ENCODE measurements at places on chromosomes 3 and 15.

GRCh38 chr15:26972636-26973035 is 1.7 kb downstream of the GABRG3 start:
- DNase-seq = no peak

DNA sequence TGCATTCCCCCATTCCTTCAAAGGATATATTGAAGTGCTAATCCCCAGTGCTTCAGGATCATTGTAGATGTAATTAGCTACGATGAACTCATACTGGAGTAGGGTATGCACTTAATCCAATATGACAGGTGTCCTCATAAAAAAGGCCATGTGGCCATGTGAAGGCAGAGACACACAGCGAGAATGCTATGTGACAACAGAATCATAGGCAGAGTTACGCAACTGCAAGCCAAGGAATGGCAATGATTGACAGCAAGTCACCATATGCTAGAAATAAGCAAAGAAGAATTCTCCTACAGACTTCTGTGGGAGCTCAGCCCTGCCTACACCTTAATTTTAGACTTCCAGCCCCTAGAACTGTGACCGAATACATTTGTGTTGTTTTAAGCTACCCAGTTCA is 875.6 kb upstream of the ROBO1 start:
- no peak for DNase-seq

GRCh38 chr3:64238971-64239667 is 13.9 kb upstream of the PRICKLE2 start:
- DNase-seq = no peak

DNA sequence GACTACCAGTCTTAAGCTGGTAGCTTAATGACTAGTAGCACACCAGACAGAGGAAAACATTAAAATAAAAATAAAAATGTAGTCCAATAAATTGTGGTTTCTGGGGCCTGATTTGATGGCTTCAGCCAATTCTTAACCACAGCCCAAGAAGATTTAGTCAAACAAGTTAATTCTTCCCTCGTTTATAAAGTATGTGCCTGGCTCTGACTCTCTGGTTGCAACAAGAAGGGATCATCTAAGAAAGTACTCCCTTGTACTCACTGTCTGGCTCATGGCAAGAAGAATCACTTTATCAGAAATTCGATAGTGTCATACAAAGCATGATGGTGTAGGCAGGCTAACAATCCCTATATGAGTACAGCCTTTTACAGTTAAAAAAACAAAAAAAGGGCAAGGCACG is 141.9 kb downstream of the P3H2 start:
- no peak for DNase-seq

DNA sequence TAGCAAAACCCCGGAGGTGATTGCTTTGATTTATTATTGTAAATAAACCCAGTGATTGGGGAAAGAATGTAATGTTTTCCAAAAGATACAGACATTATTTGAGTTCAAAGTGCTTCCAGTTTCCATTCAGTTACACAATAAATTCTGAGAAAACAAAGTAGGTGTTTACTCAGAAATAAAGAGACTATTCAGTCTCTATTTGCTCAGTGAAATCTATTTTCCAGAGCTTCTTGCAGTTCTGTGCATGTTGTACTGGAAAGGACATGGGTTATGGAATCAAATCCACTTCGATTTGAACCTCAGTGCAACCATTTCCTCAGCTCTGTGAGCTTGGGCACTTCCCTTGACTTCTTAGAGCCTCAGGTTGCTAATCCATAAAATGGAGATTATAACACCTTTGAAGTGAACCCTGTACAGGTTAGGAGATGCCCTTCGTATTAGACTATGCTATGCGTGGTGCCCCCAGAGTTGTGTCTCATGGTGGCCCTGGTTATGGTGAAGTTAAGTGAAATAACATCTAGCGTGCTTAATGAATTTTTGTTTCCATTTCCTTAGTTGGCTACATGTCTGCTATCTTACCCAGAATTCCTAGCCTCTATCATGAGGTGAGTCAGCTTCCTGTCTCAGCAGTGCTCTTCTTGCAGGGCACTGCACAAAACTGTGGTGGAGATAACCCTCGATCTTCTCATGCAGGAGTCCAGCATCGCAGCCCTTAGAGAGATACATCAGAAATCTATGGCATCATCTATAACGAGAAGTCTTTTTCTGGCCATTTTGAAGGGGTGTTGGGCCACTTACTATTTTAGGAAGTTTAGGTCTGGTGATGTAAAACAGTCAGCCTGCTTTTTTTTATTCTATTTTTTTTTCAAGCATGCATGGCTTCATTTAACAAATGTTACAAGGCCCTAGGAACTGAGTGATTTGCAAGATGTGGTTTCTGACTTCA is 97.7 kb downstream of the RPL39L start:
- DNase-seq = peak; percentile 61

GRCh38 chr15:33243869-33244268 is 49.4 kb upstream of the FMN1 start:
- no peak for DNase-seq

DNA sequence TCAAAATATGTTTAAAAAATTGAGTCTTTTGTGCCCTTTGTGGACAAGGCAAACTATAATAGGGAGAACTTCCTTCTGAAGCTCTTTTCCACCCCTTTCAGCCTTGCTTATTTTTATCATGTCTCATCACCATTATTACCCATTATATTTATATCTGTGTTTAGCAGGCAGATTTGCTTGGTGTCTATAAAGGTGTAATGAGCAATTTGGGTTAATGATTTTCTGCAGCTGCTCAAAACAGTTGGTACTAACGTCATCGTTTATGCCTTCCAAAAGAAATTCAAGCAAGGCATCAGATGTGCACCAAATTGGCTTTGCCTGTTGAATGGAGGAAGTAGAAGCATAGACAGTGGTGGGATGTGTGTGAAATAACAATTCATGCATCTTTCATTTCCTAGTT is 483.7 kb upstream of the SGO1 start:
- DNase-seq = no peak

DNA sequence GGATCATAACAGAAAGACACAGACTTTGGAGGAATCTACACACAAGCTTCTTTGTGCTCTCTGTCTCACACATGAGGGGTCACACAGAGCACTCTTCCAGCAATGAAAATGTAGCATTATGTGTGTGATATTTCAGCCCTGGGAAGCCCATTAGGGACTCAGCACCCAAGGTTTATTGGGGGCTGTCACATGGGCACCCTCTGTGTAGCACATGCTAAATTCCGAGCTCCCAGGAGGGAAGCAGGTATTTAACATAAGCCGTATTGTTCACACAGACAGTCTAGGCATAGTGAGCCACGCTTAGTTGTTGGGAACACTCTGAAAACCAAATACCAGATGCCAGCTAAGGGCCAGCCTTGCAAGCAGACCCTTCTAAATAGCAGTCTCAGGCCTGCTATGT is 261.6 kb upstream of the MANF start:
- no peak for DNase-seq

DNA sequence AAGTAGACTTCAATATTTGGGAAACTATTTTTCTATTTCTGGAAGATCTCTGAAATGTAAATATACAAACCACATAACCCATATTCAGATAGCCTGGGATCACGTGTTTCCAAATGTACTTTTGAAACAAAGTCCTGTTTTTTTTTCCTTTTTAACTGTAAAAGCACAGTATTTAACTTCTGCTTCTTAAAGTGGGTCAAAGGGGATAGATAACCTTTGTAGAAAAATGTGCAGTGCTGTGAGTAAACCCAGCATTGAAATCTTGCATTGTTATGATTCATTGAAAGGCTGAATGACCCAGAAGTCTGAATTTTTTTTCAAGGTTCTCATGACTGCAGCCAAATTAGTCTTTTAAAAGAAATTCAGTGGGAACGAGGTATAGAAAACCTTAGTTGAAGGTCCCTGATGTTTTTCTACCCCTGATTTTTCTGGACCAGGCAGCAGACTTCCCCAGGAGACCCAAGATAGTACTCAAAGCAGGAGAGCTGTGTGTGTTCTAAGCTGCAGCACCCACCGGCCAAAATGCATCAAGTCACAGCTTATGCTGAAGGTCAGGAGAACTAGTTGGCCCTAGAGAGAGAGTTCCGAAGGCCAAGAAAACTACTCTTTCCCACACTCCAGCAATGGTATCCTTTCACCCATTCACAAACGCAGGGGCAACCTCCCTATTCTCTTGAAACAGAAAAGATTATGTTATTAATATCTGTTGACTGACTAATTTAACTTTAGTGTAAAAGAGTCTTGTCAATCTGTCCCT is 43.6 kb upstream of the APH1B start:
- no peak for DNase-seq

- DNase-seq = peak; percentile 24
Observed at GRCh38 chr3:57951066-57951882, 56.9 kb upstream of the FLNB start.

- DNase-seq = no peak
Observed at GRCh38 chr15:51341366-51342226, at the start of gene GLDN. Gene GLDN (plus strand): TSS chr15:51341655. CDS start chr15:51341685, 30 bp downstream.

- DNase-seq = no peak
Observed at GRCh38 chr15:90465930-90466567, 63.7 kb upstream of the CRTC3 start.

GRCh38 chr3:7798276-7798675 is 703.3 kb upstream of the LMCD1 start:
- no peak for DNase-seq

DNA sequence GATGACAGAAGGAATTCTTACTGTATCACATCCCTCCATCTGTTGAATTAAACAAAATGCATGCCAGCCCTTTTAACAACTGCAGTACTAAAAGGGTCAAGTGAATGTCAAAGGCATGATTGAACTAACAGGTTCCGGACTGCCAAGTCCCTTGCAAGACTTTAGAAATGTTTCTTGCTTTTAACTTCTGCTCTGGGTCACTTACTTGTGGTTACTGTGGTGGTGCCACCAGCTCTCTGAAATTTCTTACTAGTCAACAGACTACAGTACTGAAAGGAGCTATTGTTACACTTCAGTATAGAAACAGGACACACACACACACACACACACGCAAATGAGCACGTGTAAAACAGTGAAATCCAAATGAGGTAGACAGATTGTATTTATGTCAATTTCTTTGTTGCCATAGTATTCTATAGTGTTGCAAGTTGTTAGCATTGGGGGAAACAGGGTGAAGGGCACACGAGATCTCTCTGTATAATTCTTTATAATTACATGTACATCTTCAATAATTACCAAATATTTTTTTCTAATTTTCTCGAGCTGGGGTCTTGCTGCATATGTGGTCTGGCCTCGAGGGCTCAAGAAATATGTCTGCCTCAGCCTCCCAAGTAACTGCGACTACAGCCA is 79.9 kb upstream of the SLC25A26 start:
- DNase-seq = no peak

- DNase-seq = no peak
Observed at GRCh38 chr3:82353306-82354171, 592.1 kb upstream of the GBE1 start.

- no peak for DNase-seq
Observed at GRCh38 chr15:73832657-73833056, 40.7 kb upstream of the TBC1D21 start.

- peak; percentile 5 for DNase-seq
Observed at GRCh38 chr15:48175126-48175525, 3.0 kb downstream of the MYEF2 start.

Measured in activated CD4-positive, alpha-beta T cell treated with anti-CD3 and anti-CD28 coated beads for 36 hours (primary cell).